Fibroblast of lung (primary cell): ENCODE measurements at places on chromosomes 1 and 21. TPM values are rescaled to one million over a fixed set of nuclear protein-coding genes. Genes with fewer than 3 reads are reported as not detected.
A peak's percentile ranks its signal among the peaks of the same experiment; 100 is the strongest.

Gene TRABD2B
- 0.01 TPM in 1 of 2 replicates, not detected in the other for polyA plus RNA-seq

- no peak overlapping the region for H3K27ac ChIP-seq
- no peaks in the 10 kb centered on the region for H3K27me3 ChIP-seq
- no peak overlapping the region for H3K4me3 ChIP-seq
- no peaks in the 10 kb centered on the region for H3K36me3 ChIP-seq
- no peak for DNase-seq
Observed at GRCh38 chr1:206839006-206839560, 26.3 kb upstream of the IL20 start.

DNA sequence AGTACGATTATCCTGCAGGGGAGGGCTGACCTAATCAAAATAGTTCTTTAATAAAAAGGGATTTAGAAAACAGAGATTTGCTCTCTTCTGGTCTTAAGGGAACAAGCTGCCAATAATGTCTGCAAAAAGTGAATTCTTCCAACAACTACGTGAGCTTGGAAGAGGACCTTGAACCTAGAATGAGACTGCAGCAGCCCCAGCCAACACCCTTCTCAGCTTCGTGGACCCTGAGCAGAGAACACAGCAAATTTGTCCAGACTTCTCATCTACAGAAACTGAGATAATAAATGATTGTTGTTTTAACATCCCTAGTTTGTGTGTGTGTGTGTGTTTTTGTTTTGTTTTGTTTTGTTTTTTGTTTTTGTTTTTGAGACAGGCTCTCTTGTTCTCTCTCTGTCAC is 309.4 kb downstream of the GRIK1 start:
- no peak overlapping the region for H3K27ac ChIP-seq
- no peak for DNase-seq
- no peaks in the 10 kb centered on the region for H3K27me3 ChIP-seq
- H3K36me3 ChIP-seq, result no peaks in the 10 kb centered on the region
- H3K4me1 ChIP-seq, result no peaks in the 10 kb centered on the region

- peaks cover 8% of the 10 kb centered on the region for H3K4me1 ChIP-seq
- DNase-seq, result no peak
- no peaks in the 10 kb centered on the region for H3K27me3 ChIP-seq
Observed at GRCh38 chr1:89761901-89762300, 58.9 kb upstream of the LRRC8D start.

DNA sequence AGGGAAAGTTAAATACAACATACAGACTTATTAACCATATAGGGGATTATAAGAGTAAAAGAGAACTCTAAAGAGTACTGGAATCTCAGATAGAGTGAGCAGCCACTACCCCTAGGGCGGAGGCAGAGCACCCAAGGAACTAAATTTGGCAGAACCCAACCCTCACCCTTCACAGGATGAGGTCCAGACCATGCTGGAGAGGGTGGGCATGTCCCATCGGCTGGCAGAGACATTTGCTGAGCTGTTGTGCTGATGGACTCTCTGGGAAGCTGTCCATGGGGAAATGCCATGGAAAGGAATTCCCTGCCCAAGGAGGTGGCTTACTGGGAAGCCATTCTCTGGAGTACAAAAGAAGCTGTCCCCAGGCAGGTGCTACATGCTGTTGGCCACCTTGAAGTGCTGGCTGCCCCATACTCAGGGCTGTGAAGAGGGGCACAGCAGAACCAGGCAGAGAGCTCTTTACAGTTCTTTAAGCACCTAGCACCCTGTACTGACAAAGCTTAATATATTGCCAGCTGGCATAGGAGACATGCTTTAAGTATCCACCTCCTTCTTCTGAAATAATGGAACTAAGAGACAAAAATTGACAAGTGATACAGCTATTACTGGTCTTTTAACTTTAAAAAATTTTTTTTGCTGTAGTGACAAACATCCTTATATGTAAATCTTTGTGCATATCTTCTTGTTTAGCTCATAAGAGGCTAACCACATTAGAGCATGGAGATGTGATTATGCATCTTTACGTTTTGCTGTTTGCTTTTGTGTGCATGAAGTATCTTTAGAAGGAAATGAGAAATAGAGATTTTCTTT is 29.6 kb downstream of the TSNAX start:
- DNase-seq, result peak; percentile 61
- H3K4me1 ChIP-seq, result peaks cover 5% of the 10 kb centered on the region
- H3K27ac ChIP-seq, result no peak overlapping the region
- H3K27me3 ChIP-seq, result no peaks in the 10 kb centered on the region

DNA sequence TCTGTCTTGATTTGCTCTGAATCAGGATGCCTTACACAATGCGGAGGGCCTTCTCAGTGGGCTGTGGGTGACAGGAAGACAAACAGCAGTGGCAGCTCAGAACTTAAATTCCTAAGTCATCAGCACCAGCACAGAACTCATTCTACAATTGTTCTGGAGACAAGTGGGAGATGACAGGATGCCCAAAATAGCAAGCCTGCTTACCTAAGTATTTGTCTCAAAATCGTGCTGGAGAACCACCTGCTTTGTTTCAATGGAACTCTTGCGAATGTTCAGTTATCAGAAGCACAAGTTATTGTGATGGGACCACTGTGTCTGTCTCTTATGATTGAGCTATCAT is 76.1 kb downstream of the VCAM1 start:
- no peak for DNase-seq
- no peak overlapping the region for H3K4me3 ChIP-seq
- no peaks in the 10 kb centered on the region for H3K4me1 ChIP-seq
- H3K27ac ChIP-seq, result no peak overlapping the region
- no peaks in the 10 kb centered on the region for H3K27me3 ChIP-seq
- no peaks in the 10 kb centered on the region for H3K36me3 ChIP-seq

DNA sequence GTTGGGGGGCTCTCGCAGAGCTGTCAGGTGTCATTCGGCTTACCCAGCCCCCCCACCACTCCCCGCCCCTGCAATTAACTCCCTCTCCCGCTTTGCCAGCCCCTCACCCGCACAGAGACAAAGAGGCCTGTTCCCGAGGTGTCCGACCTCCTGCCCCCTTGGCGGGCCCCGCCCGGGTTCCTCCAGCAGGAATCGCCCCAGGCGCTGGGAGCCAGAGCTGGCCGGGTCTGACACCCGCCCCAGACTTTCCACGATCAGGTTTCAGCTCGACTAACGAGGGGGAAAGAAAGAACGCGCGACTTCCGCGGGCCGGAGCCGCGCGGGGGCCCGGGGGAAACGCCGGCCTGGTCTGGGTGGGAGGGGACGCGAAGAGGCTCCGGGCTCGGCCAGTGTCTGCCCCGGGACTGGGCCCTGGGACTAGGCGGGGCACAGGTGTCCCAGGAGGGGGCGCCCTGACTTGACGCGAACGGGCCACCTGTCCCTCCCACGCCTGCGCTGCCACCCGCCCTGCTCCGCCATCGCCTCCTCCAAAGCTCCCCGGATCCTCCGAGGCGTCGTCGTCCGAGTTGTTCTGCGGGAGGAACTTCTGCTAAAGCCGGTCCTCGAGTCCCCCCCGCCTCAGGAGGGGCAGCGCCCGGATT is 36.4 kb upstream of the HHAT start:
- peak overlapping the region; percentile 46 for H3K4me3 ChIP-seq
- DNase-seq, result peak; percentile 45
- H3K27me3 ChIP-seq, result no peaks in the 10 kb centered on the region
- no peak overlapping the region for H3K27ac ChIP-seq

GRCh38 chr1:99944192-99944591 is 25.6 kb upstream of the SLC35A3 start:
- no peaks in the 10 kb centered on the region for H3K27me3 ChIP-seq
- no peaks in the 10 kb centered on the region for H3K4me1 ChIP-seq
- H3K36me3 ChIP-seq, result no peaks in the 10 kb centered on the region

DNA sequence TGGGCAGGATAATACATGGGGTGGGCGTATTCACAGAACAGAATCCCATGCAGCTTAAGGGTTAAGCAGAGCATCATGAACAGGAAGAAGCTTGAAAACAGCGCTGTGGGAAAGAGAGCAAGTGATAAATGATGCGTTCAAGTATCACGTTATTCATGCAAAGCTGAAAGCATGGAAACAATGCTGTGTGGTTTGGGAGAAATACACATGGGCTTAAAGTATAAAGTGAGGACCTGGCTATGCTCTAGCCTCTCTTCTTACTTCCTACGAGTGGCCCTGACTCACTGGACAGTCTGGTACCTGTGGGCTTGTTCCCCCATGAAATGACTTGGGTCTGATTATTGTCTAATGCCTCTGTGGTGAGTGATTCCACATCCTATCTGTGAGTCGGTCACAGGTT is 25.7 kb downstream of the TMPRSS2 start:
- DNase-seq, result peak; percentile 14
- no peaks in the 10 kb centered on the region for H3K36me3 ChIP-seq
- no peaks in the 10 kb centered on the region for H3K27me3 ChIP-seq
- H3K4me3 ChIP-seq, result no peak overlapping the region

DNA sequence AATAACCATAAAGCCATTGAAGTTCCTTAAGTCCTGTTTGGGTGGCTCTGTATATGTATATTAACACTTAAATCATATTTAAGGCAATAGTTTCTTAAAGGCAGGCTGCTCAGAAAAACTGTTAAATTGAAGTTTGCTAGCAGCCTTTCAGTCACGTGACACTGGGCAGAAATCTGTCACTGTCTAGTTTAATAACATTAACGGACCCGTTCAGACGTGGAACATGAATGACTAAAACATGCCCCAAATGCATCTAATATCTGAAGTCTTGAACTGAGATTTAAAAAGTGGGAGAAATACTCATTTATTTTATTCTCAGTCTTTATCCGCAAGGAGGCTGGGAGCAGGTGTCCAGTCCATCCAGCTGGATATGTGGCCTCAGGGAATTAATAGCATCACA is 3.3 kb upstream of the SPATA1 start:
- no peak overlapping the region for H3K27ac ChIP-seq
- no peak for DNase-seq
- H3K4me3 ChIP-seq, result peak overlapping the region; percentile 96
- no peaks in the 10 kb centered on the region for H3K4me1 ChIP-seq

Gene LCE2C
- 0.12 and 1.5 TPM in 2 replicates for polyA plus RNA-seq

GRCh38 chr1:88404582-88404981 is 279.5 kb upstream of the PKN2 start:
- H3K27me3 ChIP-seq, result no peaks in the 10 kb centered on the region
- no peak for DNase-seq
- no peaks in the 10 kb centered on the region for H3K4me1 ChIP-seq
- no peak overlapping the region for H3K4me3 ChIP-seq
- H3K36me3 ChIP-seq, result no peaks in the 10 kb centered on the region
- no peak overlapping the region for H3K27ac ChIP-seq

DNA sequence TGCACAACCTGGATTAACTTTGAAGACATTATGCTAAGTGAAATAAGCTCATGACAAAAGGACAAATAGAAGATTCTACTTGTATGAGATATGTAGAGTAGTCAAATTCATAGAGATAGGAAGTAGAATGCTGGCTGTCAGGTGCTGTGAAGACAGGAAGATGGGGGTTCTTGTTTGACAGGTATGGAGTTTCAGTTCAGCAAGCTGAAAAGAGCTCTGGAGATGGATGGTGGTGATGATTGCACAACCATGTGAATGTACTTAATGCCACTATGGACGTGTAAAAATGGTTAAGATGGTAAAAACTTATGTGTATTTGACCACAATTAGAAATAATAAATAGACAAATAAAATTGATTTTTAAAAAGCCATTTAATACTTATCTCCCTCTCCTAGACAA is 169.8 kb upstream of the DUSP10 start:
- no peak overlapping the region for H3K27ac ChIP-seq
- H3K27me3 ChIP-seq, result no peaks in the 10 kb centered on the region
- no peaks in the 10 kb centered on the region for H3K36me3 ChIP-seq
- H3K4me1 ChIP-seq, result no peaks in the 10 kb centered on the region
- DNase-seq, result no peak

Gene DNAJC28
- polyA plus RNA-seq, result 1.7 and 2.1 TPM in 2 replicates

Gene AK4
- 7.2 and 49.3 TPM in 2 replicates for polyA plus RNA-seq

Gene ZNF684
- polyA plus RNA-seq, result 3.3 and 4.0 TPM in 2 replicates

Gene SLC5A9
- not detected in 2 replicates for polyA plus RNA-seq

- H3K27me3 ChIP-seq, result no peaks in the 10 kb centered on the region
- peaks cover 2% of the 10 kb centered on the region for H3K36me3 ChIP-seq
- peaks cover 3% of the 10 kb centered on the region for H3K4me1 ChIP-seq
- no peak overlapping the region for H3K4me3 ChIP-seq
- no peak overlapping the region for H3K27ac ChIP-seq
Observed at GRCh38 chr21:25967181-25967900, 203.2 kb downstream of the APP start.

DNA sequence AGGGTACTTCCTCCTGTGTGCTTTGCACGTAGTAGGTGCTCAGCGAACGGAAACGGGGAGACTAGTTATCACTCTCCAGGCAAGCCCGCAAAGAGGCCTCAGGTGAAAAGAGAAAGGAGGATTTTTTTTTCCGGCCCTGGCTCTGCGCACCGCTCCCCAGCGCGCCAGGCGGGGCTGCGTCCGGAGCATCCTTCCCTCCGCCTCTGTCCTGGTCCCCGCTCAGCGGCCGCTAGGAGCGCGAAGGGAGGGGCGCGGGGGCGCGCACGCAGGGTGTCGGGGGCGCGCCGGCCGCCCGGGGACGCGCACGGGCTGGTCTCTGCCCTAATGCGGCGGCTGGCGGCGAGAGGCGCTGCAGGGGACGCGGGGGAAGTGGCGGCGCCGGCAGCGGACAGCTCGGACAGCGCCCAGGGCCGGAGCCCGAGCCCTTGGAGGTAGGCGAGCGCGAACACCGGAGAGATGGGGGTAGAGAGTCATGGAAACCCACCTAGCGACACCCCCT is 42.3 kb upstream of the NFASC start:
- H3K36me3 ChIP-seq, result no peaks in the 10 kb centered on the region
- no peaks in the 10 kb centered on the region for H3K27me3 ChIP-seq

DNA sequence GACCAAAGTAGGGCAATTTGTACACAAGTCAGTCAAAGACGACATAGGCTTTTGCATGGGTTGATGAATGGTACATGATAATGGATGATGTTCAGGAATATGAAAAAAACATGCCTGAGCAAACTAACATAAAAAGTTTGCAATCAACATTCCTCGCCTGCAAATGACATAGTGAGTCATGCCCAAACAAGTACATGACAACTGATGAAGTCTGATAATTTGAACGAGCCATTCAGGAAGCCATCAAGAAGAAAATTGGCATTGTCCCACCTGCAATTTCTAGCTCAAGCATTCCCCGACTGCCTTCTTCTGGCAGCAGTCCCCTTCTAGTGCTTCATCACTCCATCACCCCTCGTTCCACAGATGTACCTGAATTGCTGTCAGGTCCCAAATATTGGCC is 118.4 kb upstream of the NR5A2 start:
- H3K4me3 ChIP-seq, result no peak overlapping the region
- no peaks in the 10 kb centered on the region for H3K27me3 ChIP-seq
- no peaks in the 10 kb centered on the region for H3K36me3 ChIP-seq
